ENCODE measurements at places on chromosomes 5 and 9.
A peak's percentile ranks its signal among the peaks of the same experiment; 100 is the strongest.

GRCh38 chr9:135926402-135927194, 19.3 kb upstream of the CAMSAP1 start:
- DNase-seq, result peak; percentile 76

- DNase-seq, result no peak
These were observed 27.8 kb downstream of the RALGPS1 start for GRCh38 chr9:126942399-126942798.

DNA sequence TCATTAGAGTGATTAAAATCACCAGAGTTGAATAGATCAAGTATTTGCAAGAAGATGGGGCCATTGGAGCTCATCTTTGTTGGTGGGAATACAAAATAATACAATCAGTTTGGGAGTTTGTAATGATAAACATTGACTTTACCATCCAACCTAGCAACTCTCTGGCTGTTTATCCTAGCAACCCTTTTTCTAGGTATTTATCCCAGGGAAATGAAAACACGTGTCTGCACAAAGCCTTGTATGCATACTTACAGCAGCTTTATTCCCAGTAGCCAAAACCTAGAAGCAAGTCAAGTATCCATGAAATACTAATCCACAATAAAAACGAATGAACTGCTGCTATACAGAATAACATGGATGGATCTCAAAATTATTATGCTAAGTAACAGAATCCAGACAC, 152.7 kb upstream of the DAB2 start:
- DNase-seq, result no peak

DNA sequence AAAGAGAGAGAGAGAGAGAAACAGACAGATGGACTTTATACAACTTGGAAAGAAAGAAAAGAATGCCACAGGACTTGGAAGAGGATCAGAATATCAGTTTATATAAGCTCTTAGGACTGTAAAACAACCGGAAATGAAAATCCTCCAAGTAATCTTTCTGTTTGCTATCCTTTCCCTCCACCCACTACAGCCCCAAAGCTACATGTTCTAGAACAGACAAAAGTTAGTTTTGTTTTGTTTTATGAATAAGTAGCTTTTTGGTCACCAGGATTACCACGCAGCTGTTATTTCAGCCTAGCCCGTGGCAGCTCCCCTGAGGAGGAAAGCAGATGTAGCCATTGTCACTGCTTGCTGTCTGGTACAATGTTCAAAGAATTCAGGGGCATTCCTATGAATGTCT, 66.6 kb downstream of the SH3TC2 start:
- DNase-seq, result no peak

DNA sequence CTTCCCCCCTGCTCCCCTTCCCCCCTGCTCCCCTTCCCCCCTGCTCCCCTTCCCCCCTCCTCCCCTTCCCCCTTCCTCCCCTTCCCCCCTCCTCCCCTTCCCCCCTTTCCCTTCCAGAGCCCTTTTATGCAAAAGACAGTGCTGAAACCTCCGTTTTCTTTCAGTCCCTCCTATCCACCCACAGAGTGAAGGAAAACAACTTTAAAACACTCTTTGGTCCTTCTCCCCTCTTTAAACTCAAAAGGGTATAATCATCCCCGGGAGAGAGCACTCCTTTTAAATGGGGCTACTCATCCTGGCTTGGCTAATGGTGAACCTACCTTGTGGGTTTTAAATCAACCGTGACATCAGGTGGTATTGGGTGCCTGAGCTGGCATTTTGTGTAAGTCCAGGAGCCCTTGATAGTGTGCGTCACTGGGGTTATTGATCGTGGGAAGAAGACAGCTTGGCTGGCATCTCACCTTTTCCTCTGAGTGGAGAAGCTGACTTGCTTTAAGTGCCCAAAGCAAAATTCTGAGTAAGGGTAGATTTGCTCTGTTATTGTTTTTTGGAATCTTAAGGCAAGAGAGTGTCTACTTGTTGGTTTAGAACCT, 2.7 kb downstream of the LARP1 start:
- no peak for DNase-seq

DNA sequence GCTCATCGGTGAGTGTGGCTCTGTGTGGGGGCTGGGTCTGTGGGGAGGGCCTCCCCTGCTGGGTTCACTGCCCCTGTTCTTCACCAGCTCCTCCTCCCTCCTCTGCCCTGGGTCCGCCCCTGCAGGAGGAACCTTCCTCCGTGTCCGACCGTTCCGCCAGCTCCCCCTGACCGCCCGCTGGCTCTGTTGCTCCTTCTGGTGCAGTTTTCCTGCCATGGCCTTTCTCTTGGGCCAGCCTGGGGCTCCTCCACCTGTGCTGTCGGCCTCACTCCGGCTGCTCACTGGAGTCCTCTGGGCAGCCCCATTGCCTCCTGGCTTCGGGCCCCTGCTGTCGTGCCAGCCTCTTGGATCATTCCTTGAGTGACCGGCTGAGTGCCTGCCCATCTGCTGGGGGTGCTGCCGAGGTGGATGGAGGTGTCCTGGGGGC, 12.3 kb downstream of the RNU6ATAC start:
- no peak for DNase-seq

GRCh38 chr9:116279230-116279629, 125.6 kb downstream of the PAPPA start:
- no peak for DNase-seq

GRCh38 chr5:58446024-58446423, 13.9 kb downstream of the PLK2 start:
- no peak for DNase-seq

DNA sequence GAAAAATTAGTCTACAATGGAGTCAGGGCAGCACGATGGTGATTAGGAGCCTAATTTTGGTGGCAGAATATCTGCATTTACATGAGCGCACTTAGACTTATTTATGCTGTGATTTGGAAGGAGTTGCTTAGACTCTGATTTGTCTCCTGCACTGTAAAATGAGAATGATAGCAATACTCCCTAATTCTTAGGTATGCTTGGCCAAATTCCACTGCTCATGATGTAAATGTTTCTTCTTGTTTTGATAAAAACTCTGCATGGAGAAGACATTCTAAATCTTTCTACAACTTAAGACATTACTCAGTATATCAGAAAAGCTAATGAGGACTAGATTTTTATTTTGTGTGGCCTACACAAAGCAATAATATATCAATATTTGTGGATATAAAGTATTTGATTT, 205.4 kb downstream of the CDH18 start:
- DNase-seq, result no peak

- no peak for DNase-seq
These were observed at the start of gene PCSK5 for GRCh38 chr9:75890472-75891276. PCSK5 (plus strand) TSS chr9:75890673; CDS start chr9:75891182, 509 bp downstream.
